ENCODE measurements at places on chromosomes 4 and X.
A peak's percentile ranks its signal among the peaks of the same experiment; 100 is the strongest.

- peak; percentile 47 for DNase-seq
Measured at GRCh38 chrX:68631336-68631735, 16.1 kb upstream of the STARD8 start.

- peak; percentile 49 for DNase-seq
Measured at GRCh38 chrX:23008431-23009099, 8.8 kb downstream of the DDX53 start.

- no peak for DNase-seq
Measured at GRCh38 chr4:75831856-75832405, 70.3 kb downstream of the PPEF2 start.

DNA sequence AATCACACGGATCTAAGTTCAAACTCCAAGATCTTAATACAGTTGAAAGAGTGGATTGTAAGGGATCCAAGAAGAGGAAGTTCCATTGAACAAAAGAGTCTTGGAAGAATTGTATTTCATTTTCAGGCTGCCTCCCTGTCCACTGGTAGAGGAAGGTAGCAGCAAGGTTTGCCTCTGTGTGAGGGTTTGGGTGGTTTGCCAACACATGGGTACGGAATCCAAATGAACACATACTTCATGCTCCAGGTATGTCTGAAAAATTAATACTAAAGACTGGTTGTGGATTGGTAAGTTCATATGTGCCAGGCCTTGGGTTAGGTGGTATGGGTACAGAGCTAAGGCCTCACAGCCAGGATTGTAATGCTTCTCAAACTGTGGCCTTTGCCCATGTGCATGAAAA, 523.6 kb upstream of the BOD1L1 start:
- no peak for DNase-seq

DNA sequence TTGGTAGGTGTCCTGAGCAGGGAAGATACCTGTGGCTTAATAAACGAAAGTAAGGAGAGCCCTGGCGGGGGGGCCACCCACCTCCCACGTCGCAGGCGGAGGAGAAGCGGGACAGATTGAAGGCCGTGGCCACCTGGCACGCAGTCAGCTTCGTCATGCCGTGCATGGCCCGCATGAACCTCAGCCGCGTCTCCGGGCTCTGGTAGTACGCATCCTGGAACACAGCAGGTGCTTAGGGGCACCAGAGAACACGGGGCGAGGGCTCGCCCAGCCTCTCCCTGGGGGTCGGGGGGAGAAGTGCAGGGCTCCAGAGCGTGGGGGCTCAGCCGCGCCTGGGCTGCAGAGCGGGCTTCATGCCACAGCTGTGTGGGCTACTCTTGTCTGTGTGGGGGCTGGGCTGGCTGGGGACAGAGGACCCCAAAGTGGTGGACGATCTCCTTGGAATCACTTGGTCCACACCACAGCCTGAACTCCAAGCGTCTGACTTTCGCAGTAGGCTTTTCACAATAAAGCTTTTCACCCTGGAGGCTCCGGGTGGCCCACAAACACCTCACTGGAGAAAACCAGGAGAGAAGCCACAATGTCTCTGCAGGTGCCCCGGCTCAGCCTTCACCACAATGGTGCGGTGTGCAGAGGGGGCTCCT, 27.1 kb upstream of the SLC25A6 start:
- DNase-seq, result no peak

DNA sequence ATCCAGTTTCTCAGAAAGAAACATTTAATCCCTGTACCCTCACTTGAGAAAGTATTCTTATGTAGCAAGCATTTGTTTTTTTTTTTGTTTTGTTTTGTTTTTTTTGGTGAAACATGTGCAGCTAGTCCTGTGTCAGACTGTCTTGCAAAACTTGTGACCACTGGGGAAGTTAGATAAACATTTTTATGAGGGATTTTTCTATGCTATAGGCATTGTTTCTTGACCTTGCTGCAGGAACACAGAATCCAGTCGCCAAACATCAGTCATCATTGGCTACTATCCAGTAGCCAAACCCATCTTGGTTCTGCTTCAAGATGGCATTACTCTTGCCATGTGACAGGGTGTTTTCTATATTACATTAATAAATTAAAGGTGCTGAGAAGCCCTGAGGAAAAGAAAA, 7.7 kb upstream of the MAPK10 start:
- DNase-seq, result peak; percentile 66

GRCh38 chrX:68867458-68868112, 38.8 kb downstream of the EFNB1 start:
- DNase-seq, result no peak

DNA sequence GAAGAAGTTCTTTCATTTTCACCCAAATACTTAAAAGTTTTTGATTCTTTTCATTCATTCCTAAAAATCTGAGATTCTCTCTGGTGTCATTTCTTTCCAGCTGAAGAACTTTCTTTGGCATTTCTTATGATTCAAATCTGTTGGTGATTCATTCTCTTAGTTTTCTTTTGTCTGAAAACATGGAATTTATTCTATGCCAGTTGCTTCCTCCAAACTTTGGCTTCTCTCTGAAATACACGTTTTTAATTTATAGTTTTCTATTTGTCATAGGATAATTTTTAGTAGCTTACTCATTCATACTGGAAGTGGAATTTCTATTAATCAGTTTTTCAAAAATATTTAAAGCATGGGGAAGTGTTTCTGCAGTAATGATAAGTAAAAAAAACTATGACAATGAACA, 1012.0 kb downstream of the RPA4 start:
- peak; percentile 23 for DNase-seq

DNA sequence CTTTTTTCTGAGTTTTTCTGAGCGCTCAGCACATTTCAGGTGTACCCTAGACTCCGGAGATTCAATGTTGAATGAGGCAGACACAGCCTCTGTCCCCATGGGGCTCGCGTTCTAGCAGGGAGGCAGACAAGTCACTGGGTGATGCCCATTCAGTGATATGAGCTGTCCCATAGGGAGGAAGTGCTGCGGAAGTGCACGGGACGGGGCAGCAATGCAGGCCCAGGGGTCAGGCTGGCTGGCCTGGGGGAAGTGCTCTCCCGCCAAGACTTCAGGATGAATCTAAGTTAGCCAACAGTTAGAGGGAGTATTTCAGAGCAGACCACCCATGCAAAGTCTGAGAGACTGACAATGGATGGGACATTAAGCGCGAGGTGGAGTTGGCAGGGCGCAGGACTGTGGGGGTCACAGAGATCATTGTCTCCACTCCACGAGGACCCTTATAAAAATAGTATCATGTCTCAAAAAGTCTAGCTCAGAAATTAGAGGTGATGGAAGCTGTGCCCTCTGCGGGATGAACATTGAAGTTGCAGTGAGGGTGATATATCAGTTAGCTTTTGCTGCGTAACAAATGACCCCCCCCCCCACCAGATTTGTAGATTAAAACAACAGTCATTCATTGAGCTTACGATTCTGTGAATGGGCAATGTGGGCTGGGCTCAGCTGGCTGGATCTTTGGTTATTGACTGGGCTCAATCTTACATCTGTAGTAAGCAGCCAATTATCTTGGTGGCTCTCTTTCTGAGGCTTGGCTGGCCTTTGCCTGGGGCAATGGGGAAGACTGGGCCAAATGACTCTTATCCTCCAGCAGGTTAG, 16.4 kb downstream of the PSAPL1 start:
- no peak for DNase-seq

- DNase-seq, result no peak
Measured at GRCh38 chr4:38610966-38611431, 53.0 kb upstream of the KLF3 start.

DNA sequence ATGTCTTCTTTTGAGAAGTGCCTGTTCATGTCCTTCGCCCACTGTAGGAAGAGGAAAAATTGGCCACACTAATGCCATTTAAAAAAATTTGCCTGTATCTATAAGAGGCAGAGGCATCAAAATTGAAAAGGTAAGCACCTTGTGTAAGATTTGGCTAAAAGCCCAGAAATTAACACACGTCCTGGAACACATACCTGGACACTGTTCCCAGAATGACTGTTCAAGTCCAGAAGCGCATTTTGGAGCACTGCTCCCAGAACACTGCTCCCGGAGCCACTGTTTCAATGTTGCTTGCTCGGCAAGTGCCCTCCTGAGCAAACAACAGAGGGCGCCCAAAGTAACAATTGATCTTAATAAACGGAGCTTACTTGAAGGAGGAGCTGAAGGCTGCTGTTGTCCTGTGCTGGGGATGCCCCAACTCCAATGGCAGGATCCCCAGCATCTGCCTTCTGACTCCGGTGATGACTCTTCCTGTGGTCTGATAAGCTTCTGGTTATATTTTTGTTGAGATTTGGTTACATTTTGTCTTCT, 1958.6 kb downstream of the C4orf33 start:
- DNase-seq, result no peak

GRCh38 chrX:25144043-25144940, 128.5 kb upstream of the ARX start:
- DNase-seq, result peak; percentile 72

GRCh38 chrX:104961926-104962325, 258.6 kb downstream of the TEX13A start:
- no peak for DNase-seq

DNA sequence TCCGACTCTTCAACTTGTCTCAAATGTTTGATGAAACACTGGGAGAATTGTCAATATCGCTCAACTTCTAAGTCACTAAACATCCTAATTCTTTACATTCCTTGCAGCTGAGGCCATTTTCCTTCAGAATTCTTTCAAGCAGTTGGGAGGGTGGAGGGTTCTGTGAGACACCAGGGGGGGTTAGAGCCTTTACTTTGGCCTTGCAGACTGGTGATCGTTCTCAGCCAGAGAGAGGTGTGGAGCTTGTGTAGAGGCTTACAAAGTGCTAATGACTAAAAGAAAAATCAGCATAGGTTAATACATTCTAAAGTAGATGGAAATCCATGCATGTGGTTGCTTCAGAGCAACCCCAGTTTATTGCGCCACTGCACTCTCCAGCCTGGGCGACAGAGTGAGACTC, 21.3 kb upstream of the SOX3 start:
- no peak for DNase-seq

- no peak for DNase-seq
Measured at GRCh38 chr4:4639370-4639769, 97.5 kb upstream of the STX18 start.

DNA sequence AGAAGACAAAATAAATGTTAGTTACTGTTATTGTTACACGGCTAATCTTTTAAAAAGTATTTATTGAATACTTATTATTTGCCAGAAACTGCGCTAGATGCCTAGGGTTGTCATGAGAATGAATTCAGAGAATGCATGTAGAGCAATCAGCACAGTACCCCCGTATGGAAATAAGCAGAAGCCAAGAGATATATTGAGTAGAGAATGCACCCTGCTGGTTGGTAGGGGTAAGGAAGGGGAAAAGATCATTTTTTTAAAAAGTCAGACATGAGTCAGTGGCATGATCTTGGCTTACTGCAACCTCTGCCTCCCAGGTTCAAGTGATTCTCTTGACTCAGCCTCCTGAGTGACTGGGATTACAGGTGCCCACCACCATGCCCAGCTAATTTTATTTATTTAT, 13.1 kb upstream of the DRP2 start:
- DNase-seq, result peak; percentile 55

- DNase-seq, result no peak
Measured at GRCh38 chrX:113726009-113726408, 857.9 kb upstream of the HTR2C start.

DNA sequence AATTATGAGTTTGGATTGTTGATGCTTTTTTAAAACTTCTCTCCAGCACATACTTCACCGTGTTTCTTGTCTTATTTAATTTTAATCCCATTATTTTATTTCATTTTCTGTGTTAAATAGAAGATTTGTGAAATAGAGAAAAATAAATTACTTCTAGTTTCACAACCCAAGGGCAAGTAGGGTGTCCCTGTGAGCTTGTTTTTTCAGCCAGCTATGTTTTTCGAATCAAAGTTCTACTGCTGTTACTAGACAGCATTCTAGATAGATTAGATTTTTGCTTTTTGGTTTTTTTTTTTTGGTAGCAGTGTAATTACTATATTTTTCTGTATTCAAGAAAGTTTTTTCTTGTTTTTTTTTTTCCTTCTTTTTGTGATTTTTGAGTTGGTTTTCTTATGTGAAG, 59.9 kb downstream of the RBPJ start:
- DNase-seq, result no peak
